Right lobe of liver (tissue), 6 donors: ENCODE measurements at places on chromosomes 1 and 21.
A peak's percentile ranks its signal among the peaks of the same experiment; 100 is the strongest.

GRCh38 chr1:14413819-14414490 is 184.5 kb upstream of the KAZN start:
- no peak for DNase-seq

GRCh38 chr21:45509566-45510465 is 32.4 kb downstream of the SLC19A1 start:
- DNase-seq: peak; percentile 59

DNA sequence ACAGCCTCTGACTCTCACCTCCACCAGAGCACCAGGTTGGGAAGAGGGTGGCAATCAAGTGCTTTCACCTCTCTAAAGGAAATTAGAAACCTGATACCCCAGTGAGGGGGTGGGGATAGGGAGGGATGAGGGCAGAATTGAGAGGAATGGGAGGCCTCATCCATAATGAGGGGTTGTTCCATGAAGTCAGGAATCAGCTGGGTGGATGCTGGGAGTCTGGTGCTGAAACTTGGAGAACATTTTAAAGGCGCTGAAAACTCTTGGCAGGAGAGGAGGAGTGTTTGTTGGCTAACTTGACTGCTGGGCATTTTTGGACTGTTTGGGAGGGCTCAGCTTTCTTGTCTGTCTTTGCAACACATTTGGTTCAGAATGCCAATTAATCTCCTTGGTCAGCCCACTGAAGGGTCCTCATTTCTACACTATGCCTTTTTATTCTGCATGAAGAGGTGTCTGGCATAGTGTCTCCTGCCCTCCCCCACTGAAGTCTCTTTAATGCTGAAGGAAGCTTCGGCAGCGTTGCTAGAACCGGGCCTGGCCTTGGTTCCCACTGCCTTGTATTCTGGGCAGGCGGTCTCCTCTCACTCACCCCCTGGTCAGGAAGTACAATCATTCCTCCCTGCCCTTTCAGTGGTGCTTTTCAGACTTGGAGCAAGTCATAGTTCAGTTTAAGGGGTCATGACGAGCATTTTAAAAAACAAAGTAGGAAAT is 2.2 kb downstream of the PHGDH start:
- DNase-seq: no peak

- no peak for DNase-seq
Observed at GRCh38 chr21:31946231-31946630, 73.4 kb downstream of the HUNK start.

- DNase-seq: no peak
Observed at GRCh38 chr1:68623700-68624099, 126.8 kb upstream of the DEPDC1 start.

DNA sequence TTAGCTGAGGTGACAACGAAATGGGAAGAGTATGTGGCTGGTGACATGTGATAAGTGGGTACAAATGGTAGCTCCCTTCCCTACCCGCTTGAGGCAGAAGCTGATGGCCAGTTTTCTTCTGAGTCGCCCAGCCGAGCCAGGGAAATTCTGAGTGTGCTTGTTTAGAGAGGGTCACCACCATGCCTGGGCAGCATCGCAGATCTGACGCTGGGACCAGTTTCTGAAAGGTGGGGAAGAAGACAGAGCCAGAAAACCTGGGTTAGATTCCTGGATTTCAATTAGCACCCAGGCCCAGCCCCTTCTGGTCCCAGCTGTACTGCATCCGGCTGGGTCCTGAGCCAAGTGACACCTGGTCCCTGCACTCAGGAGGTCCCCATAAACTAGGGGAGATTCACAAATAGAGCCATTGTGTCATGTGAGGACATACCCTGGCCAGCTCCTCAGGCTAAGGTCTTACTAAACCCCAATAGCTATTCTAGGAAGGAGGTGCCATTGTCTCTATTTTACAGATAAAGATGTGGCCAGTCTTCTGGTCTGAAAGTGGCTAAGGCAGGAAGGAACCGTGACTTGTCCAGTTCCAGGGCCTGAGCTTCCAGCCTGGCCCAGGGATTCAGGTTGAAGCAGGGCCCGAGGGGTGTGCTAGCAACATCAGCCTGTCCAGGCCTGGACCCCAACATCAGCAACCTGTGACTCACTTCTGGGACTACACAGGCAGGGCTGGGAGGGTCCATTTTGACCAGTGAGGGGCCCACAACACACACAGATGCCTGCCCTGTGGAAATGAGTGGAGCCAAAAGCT is 1.7 kb upstream of the TMEM61 start:
- no peak for DNase-seq

- peak; percentile 74 for DNase-seq
Observed at GRCh38 chr1:1752636-1753606, 25.3 kb downstream of the NADK start.

- DNase-seq: no peak
Observed at GRCh38 chr1:88731475-88732269, 47.6 kb downstream of the PKN2 start.

DNA sequence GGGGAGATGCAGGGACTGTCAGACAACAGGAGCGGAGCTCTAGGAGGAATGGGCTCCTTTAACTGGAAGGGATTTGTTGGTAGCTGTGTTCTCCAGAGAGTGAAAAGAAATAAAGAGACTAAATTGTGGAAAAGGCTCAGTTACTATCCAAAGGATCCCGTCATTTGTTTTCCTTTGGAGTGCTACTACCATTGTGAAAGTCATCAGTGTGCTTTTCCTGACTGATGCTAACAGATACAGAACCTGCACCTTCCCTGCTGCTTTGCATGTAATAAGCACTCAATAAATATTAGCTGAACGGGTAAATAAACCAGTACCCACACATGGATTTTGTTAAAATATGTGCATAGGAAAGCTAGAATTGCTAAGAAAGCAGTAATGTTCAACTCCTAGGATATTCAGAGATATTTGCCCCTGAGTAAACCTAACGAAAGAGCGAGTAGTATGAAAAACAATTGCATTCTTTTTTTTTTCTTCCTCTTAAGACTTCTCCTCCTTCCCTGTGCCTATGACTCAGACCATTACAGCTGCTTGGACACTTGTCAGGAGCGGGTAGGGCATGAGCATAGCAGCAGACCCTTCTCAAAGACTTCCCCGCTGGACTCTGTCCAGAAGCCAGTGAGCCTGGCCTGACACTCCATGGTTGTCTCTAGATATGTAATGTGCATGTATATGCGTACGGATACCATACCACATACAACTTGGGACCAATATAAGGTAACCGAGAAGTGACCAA is 41.7 kb downstream of the PTGFRN start:
- DNase-seq: no peak
